ENCODE measurements at places on chromosomes 1 and 21. TPM values are rescaled to one million over a fixed set of nuclear protein-coding genes. Genes with fewer than 3 reads are reported as not detected.

GRCh38 chr21:39004634-39005501, 178.4 kb downstream of the PSMG1 start:
- peak; percentile 35 for DNase-seq
- H3K4me3 ChIP-seq = no peak overlapping the region
- H3K27ac ChIP-seq = peak overlapping the region; percentile 48
- no peaks in the 10 kb centered on the region for H3K36me3 ChIP-seq
- H3K4me1 ChIP-seq = no peaks in the 10 kb centered on the region
- H3K27me3 ChIP-seq = no peaks in the 10 kb centered on the region

GRCh38 chr1:21724098-21724497, 54.9 kb upstream of the RAP1GAP start:
- no peak overlapping the region for H3K27ac ChIP-seq
- no peaks in the 10 kb centered on the region for H3K27me3 ChIP-seq
- H3K4me1 ChIP-seq = no peaks in the 10 kb centered on the region

- no peak overlapping the region for H3K4me3 ChIP-seq
- no peak for DNase-seq
- no peaks in the 10 kb centered on the region for H3K4me1 ChIP-seq
- H3K27ac ChIP-seq = no peak overlapping the region
- no peaks in the 10 kb centered on the region for H3K36me3 ChIP-seq
- H3K27me3 ChIP-seq = no peaks in the 10 kb centered on the region
Measured at GRCh38 chr1:107414550-107414949, 273.7 kb downstream of the NTNG1 start.

- no peak overlapping the region for H3K27ac ChIP-seq
- no peak overlapping the region for H3K4me3 ChIP-seq
- H3K4me1 ChIP-seq = no peaks in the 10 kb centered on the region
- no peaks in the 10 kb centered on the region for H3K27me3 ChIP-seq
Measured at GRCh38 chr1:181324797-181325616, 158.3 kb upstream of the CACNA1E start.

DNA sequence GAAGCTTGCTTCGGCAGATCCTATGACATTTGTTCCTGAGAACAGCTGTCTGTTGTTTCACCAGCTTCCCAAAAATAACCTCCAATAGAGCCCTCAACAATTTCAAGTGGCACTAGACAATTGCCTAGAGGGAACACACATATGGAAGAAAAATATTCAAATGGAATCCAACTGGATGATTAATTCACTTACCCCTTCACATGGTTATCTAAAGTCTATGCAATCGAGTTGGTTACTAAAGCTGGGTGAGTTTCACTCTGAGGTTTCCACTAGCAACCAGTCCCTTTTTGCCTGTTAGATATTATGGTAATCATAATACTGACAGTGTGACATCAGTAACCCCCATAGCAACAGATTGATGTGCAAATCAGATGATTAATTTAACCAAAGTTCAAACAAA, at the start of gene LEMD1:
Gene LEMD1 (minus strand): TSS at position 259 of the 400 bp plus-strand sequence. CDS start 1,520 bp downstream, outside the sequence.
- H3K4me3 ChIP-seq = no peak within 1 kb of the TSS
- no peaks in the 10 kb centered on the region for H3K27me3 ChIP-seq
- no peaks in the 10 kb centered on the region for H3K4me1 ChIP-seq

GRCh38 chr1:84603941-84604830, 29.9 kb upstream of the CTBS start:
- peak overlapping the region; percentile 37 for H3K27ac ChIP-seq
- H3K36me3 ChIP-seq = no peaks in the 10 kb centered on the region
- no peak for DNase-seq

- H3K27ac ChIP-seq = no peak overlapping the region
- DNase-seq = no peak
- H3K36me3 ChIP-seq = no peaks in the 10 kb centered on the region
- no peaks in the 10 kb centered on the region for H3K27me3 ChIP-seq
Measured at GRCh38 chr1:207398986-207399385, 55.1 kb upstream of the CR2 start.

GRCh38 chr1:54027848-54028247, 9.9 kb upstream of the LDLRAD1 start:
- no peaks in the 10 kb centered on the region for H3K27me3 ChIP-seq
- no peak for DNase-seq
- no peak overlapping the region for H3K27ac ChIP-seq
- H3K36me3 ChIP-seq = peaks cover 4% of the 10 kb centered on the region

DNA sequence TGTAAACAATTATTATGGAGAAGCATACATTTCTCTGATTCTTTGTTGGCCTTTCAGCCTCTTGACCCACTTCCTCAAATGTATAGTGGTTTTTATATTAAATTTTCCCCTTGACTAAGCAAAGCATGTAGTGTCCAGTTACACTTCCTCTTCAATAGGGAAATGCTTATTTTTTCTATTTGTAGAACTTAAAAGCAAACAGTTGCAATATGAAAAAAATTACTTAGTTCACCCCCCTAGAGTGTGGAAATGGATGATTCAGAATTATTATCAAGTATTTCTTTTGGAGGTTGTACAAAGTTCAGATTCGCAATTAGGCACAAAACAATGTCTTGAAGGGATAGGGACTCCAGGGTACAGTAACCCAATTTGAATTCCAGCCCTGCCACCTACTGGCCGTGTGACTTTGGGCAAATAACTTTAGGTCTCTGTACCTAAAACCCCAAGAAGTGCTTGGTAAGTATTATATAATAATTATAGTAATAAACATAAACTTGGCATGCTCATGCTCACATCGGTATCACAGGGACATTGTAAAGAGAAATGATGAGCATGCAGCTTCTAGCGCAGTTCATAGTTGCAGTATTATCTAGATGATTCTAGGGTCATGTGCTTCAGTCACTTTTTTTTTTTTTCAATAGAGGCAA, 28.6 kb upstream of the IFNGR2 start:
- peak; percentile 42 for DNase-seq
- H3K4me1 ChIP-seq = no peaks in the 10 kb centered on the region
- H3K4me3 ChIP-seq = no peak overlapping the region
- no peaks in the 10 kb centered on the region for H3K27me3 ChIP-seq

The ESPN gene
- total RNA-seq = 0.26 TPM

Measured in body of pancreas (tissue), 4 donors.